ENCODE measurements at places on chromosomes 3 and 15. TPM values are rescaled to one million over a fixed set of nuclear protein-coding genes. Genes with fewer than 3 reads are reported as not detected.
A peak's percentile ranks its signal among the peaks of the same experiment; 100 is the strongest.

The TRIM71 gene
- total RNA-seq = not detected

- DNase-seq = peak; percentile 78
Measured at GRCh38 chr15:98668566-98669308, 20.4 kb downstream of the IGF1R start.

- no peak for DNase-seq
Measured at GRCh38 chr3:86047161-86047560, 943.8 kb downstream of the VGLL3 start.

DNA sequence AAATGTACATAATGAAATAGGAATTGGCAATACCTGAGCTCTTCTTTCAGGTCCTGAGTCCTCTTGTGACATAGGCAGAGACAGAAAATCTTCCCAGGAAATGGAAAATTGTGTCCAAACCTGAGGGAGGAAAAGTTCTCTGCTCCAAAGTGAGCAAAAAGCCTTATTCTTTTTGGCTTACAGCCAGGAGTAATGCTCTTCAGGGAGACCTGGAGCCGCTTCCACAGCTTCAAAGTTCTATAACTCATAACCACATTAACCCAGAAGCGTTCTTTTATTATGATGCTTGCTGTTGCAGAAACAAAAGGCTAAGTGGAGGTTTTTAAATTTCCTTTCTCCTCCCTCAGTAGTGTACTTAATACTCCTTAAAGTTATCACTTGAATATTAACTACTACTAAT lies 633 bp downstream of the IGSF10 start:
- peak; percentile 50 for DNase-seq

The TUSC7 gene
- total RNA-seq = not detected

The CCDC50 gene
- total RNA-seq = 68.6 TPM

DNA sequence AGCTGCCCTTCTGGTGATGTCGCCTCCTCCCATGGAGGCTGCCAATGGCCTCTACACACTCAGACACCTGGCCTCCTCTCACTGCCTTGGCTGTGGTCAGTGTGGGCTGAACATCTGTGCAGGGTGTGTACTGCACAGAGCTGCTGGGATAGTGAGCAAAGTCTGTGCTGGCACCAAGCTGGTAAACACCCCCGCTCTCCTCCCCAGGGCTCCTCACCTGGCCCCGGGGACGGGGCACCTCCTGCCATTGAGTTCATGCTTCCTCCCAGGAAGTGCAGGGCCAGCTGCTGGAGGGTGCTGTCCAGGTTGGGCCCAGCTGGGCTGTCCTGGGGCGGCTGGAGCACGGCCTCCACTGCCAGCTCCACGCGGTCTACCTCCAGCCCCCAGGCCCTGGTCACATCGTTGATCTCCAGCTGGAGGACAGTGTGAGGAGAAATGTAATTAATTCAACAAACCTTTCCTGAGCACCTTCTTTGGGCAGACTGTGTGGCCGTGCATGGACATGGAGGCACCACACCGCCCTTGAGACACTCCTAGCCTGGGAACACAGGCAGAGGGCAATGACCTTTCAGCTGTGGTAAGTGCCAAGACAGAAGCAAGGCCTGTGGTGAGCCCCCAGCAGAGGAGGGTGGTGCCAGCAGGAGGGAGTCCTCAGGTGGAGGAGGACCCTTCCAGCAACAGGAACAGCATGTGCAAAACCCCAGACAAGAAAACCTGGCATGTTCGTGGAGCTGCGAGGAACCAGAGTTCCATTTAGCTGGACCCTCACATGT lies 6.8 kb downstream of the STOML1 start:
- DNase-seq = peak; percentile 68

The KY gene
- 0.51 TPM for total RNA-seq

The TNIK gene
- 1.0 TPM for total RNA-seq

The OGG1 gene
- 36.5 TPM for total RNA-seq

GRCh38 chr15:75182187-75183131 lies 19.2 kb upstream of the C15orf39 start:
- peak; percentile 44 for DNase-seq

GRCh38 chr15:68368731-68369435 lies 63.1 kb downstream of the ITGA11 start:
- peak; percentile 28 for DNase-seq

- no peak for DNase-seq
Measured at GRCh38 chr3:9855594-9855993, 11.8 kb upstream of the RPUSD3 start.

- no peak for DNase-seq
Measured at GRCh38 chr3:148084931-148085330, 612.8 kb upstream of the AGTR1 start.

The ALDH1A3 gene
- 9.9 TPM for total RNA-seq

The SPTSSB gene
- not detected for total RNA-seq

- DNase-seq = no peak
Measured at GRCh38 chr15:42705336-42705735, 31.6 kb downstream of the CDAN1 start.

GRCh38 chr3:42288385-42288784 lies 22.4 kb upstream of the CCK start:
- no peak for DNase-seq

DNA sequence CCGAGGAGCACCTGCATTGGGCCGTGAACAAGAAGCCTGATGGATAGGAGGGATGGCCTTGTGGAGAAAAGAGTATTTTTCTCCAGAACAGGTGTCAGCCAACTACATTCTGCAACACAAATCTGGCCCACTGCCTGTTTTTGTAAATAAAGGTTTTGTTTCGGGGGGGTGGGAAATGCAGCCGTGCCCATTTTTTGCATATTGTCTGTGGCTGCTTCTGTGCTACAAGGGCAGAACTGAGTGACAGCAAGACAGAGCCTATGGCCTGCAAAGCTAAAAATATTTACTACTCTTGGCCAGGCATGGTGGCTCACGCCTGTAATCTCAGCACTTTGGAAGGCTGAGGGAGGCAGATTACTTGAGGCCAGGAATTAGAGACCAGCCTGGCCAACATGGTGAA lies 95.9 kb upstream of the AKAP13 start:
- no peak for DNase-seq

DNA sequence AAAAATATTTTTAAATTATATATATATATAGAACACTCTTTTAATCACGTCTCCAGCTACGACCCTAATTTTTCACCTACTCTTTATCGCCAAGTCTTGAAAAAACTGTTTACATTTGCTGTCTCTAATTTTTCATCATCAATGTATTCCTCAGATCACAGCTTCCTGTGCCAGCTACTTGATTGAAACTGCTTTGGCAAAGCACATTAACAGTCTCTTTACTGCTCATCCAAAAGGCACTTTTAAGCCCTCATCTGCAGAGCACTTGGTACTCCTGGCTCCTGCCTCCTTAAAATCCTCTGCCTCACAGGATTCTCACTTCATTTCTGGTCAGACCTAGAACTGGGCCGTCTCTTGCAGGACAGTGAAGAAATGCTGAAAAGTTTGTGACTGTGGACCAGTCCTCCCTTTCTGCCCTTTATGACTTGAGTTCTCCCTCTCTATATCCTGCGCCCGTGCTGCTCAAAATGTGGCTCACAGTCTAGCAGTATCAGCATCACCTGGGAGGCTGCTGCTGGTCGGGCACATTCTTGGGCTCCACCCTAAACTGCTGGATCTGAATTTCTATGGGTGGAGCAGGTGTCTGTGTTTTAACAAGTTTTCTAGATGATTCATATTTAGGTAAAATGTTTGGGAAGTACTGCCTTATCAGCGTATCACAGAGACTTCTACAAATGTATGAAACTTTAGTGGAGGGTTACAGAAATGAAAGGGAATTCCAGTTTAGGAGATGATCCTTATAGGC lies 196.8 kb downstream of the ADAMTSL3 start:
- no peak for DNase-seq

The PRKCD gene
- total RNA-seq = 1.8 TPM

DNA sequence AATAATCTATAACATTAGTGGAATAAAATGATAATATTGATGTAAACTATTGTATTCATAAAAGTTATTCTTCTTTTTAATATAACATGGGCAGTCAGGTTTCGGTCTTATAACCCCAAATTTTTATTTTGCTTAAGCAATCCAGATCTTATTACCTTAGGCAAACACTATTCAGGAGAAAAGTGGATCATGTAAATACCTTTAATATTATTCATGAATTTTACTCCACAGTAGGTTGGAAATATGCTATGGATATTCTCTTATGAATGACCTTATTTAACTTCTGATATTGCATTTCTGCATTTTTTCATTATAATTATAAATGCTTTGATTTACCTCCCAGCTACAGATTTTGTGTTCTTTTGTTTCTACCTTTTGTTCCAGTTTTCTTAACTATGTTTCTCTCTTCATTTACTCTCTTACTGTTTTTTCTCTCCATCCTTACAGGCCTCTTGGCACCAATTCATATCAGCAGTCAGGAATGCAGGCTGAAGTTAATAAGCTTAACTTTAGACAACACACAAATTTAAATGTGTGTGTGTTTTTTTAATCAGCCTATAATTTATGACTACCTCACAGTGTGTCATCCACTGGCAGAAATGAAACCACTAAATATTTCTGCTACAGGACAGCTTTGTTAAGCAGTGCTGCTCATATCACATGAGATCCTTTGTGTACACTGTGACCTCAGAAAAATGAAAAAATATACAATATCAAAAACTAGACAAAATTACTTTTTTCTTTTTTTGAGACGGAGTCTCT lies 111.0 kb downstream of the NSUN3 start:
- peak; percentile 1 for DNase-seq

The ALS2CL gene
- total RNA-seq = 3.1 TPM

GRCh38 chr3:59551834-59552233 lies 502.0 kb upstream of the CFAP20DC start:
- no peak for DNase-seq

DNA sequence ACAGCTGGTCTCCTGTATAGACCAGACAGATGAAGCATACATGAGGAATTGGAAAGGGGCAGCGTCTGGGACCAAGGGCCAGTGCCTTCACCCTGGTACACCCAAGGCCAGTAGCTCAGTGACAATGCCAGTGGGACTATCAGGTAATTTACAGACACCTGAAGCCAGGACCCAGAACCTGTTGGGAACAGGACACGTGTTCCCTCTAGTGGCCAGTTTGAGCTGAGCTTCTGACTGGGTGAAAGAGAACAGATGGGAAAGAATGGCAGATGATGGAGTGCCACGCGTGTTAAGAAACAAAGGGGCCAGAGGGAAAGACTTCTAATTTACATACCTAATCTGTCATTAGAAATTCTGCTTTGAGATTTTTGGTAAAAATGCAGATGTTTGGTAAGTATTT lies 5.1 kb upstream of the SLC25A38 start:
- DNase-seq = peak; percentile 43

The PLA2G4D gene
- total RNA-seq = not detected

GRCh38 chr15:63308491-63308890 lies 31.1 kb downstream of the APH1B start:
- DNase-seq = no peak

- DNase-seq = no peak
Measured at GRCh38 chr3:111087924-111088469, 16.4 kb downstream of the NECTIN3 start.

The SSR3 gene
- 409 TPM for total RNA-seq

GRCh38 chr3:110301781-110302180 lies 769.8 kb upstream of the NECTIN3 start:
- no peak for DNase-seq

The SV2B gene
- total RNA-seq = not detected

DNA sequence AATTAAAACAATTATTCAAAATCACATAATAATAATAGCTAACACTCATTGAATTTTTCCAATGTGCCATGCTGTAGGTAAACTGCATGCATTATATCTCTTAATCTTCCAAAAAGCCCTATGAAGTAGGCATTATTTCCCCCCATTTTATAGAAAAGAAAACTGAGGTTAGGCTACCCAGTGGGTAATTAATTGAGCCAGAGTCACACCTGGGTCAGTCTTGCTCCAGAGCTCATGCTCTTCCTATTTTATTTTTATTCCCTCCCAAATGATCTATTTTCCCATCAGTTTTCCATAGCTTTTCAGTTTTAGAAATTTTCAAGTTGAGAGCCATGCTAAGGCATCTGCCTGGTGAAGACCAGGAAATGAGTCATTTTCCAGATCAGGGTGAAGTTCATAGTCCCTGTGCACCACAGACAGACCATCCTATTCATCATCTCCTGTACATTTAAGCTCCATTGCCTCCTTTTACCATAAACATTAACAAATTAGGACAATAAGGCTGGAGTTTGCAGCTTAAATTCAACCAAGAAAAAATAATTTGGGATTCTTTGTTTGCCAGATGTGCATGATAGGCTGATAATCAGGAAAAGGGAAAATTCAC lies 417.3 kb downstream of the OTOL1 start:
- peak; percentile 71 for DNase-seq

GRCh38 chr3:117735481-117736101 lies 1026.0 kb downstream of the TUSC7 start:
- peak; percentile 85 for DNase-seq

GRCh38 chr3:63228087-63228486 lies 50.0 kb upstream of the SYNPR start:
- no peak for DNase-seq

The LYSMD4 gene
- total RNA-seq = 3.2 TPM

- peak; percentile 99 for DNase-seq
Measured at GRCh38 chr15:42575188-42576039, at the start of gene STARD9. Gene STARD9, plus strand, starts transcription at chr15:42575606. Its CDS starts 110 bp downstream, at chr15:42575716.

The MESP2 gene
- total RNA-seq = not detected

GRCh38 chr15:25838191-25838870 lies 24.8 kb downstream of the ATP10A start:
- no peak for DNase-seq

DNA sequence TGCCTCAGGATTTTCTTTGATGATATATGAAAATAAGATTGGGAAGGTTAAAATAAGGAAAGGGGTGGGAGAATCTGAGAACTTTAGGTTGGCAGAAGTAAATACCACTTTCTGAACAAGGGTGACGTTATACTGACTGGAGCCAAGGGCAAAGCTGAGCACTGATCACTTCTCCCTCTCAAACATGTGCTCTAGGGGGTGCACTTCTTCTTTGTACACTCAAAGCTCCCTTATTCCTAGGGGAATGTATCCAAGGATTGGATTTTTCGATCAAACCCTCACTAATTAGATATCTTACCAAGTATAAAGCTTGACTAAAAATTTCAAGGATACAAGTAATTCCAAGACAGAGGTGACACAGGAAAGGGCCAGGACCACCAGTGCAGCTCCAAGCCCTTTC lies 243.9 kb upstream of the UMPS start:
- peak; percentile 13 for DNase-seq

The GHSR gene
- total RNA-seq = not detected

- DNase-seq = peak; percentile 54
Measured at GRCh38 chr3:20912406-20912805, 726.4 kb upstream of the SGO1 start.

DNA sequence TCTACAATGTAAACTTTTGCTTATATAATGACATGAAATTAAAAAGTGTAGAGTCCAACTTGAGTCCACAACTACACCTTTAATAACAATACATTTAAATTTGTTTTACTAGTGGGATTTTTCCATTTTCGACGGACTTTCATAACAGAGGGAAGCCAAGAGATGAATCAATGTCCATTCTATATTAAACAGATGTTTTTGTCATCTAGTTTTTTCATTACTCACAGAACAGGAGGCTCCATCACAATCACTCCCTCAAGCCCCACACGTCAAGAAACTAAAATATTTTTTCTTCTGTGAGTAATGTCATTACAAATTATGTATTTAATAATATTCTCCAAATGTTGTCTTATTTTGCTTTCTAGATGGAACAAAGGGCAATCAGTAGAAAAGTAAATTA lies 932.9 kb downstream of the ROBO1 start:
- no peak for DNase-seq

Measured in GM23248 (cell line).